ENCODE measurements at places on chromosomes 12 and 14.

GRCh38 chr14:54591866-54592265 is 24.9 kb downstream of the SAMD4A start:
- no peak for DNase-seq

DNA sequence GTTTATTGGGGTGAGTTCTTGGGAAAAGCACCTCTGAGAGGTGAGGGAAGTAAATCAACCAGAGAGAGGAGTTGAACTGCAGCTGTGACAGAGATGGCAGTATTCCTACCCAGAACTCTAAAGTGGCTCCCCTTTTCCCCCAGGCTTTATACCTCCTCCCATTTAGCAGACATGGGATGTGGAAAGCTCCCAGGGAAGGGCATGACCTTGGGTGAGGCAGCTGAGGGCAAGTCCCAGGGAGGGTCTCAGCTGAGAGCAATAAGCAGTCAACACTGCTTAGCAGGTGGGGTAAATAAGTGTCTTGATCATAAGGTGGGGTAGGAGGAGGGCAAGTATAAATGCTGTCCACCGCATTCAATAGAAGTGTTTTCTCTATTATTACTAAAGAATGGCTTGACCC is 143.0 kb downstream of the AKAP6 start:
- DNase-seq: no peak

DNA sequence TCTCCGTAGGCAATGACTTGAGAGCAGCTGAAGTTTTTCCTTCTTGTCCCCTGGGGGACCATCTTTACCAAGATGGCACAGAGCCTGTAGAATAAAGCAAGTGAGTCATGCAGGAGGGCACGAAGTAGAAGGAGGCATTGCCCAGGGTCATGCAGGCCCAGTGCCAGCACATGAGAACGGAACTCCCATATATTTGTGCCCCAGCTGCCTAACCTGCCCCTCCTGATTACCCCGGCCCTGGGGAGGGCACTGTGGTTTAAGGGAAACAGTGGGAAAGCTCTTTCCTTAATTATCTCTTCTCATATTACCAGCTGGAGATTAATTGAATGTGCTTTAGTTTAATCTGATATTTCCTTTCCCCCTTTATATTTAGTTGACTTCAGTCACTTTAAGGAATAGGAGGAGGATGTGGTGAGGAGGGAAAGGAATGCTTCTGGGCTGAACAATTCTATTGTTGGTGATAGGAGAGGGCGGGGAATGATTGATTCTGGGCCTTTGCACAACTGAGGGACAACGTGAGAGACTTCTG is 51.9 kb downstream of the RASSF8 start:
- no peak for DNase-seq

DNA sequence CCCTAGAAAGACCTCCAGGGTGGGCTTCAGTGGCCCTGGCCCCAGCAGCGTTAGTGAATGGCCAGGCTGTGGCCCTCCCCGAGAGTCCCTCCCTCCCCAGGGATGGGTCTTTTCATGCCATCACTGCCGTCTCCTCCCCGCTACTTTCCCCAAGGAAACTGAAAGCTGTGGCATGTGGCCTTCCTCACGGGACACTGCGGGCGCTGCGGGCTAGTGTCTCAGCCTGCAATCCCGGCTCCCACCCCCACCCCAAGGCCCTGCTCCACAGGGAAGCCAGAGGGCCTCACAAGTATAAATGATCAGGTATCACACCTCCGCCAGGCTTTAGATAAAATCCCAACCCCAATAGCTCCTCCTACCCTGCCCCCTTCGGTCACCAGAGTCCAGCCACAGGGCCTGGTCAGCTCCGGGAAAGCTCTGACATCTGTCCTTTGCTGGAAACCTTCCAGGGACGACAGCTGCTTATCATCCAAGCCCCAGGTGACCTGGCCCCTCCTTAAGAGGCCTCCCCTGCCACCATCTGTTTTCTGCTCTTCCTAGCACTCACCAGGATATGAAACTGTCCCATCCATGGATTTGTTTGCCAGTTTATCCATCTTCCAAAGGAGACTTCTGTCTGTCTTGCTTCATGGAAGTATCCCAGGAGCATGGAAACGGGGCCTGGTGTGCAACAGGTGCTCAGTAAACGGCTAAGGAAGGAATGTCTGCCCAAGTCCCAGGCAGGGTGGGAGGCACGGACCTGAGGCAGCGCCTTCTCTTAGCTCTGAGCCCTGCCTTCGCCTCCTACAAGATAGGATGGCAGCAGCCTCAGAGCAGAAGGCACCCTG is 31.6 kb downstream of the CCDC85C start:
- no peak for DNase-seq

- no peak for DNase-seq
Measured at GRCh38 chr14:37709419-37710195, 114.2 kb downstream of the TTC6 start.

- DNase-seq: peak; percentile 62
Measured at GRCh38 chr12:101697197-101697929, at the start of gene CHPT1. Gene CHPT1, plus strand, starts transcription at chr12:101697640. Its CDS starts 222 bp downstream, at chr12:101697862.

- no peak for DNase-seq
Measured at GRCh38 chr12:129672110-129672509, 231.7 kb downstream of the TMEM132D start.

DNA sequence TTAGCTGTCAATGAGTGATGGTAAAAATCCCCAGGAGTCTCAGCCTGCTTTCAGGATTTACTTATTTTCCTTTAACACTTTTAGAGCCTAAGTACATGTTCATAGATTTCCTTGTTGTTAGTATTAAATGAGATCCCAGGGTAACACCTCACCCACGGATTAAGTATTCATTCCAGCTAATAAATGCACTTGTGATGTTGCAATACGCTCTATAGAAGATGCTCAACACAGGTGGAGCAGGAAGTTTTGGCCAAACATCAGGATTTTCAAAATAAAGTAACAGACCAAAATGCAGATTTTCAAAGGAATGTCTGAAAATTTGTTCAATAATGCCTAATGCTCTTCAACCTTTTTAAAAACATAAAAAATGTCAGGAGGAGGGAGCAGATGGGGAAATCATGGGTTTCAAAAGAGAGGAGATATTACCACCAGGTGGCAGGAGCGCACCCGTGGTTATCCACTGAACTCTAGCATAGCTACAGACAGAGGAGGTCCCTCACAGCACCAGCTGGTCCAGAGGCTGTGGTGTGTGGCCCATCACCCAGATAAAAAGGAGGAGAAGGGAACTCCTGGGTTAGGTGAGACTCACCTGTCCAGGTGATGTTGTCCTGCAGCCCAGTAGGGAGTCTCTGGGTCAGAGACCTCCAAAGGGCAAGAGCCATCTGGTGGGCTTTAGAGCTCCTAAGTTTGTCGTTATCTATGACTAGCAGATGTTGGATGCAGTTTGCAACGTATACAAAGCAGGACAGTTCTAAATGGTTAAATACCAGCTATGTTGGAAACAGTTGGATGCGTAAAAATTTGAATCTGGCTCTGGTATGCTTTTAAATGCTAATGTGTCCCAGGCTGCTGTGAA is 1158.4 kb upstream of the TMEM132C start:
- DNase-seq: peak; percentile 18

GRCh38 chr14:99234355-99234754 is 37.6 kb downstream of the BCL11B start:
- DNase-seq: no peak

DNA sequence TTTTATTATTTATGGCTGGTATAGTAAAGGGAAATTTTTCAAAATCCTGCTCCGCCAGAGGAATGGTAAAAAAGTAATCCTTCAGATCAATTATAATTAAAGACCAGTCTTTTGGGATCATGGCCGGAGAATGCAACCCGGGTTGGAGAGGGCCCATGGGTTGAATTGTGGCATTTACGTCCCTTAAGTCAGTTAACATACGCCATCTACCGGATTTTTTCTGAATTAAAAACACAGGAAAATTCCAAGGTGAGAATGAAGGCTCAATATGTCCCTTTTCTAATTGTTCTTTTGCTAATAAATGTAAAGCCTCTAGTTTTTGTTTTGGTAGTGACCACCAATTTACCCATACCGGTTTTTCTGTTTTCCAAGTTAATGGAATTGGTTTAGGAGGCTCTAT is 602.8 kb downstream of the ALG10 start:
- no peak for DNase-seq

- no peak for DNase-seq
Measured at GRCh38 chr14:53778263-53778662, 178.4 kb downstream of the BMP4 start.

GRCh38 chr14:69665631-69666030 is 54.2 kb downstream of the SUSD6 start:
- no peak for DNase-seq

- no peak for DNase-seq
Measured at GRCh38 chr12:28500373-28501024, 310.2 kb downstream of the CCDC91 start.

GRCh38 chr12:18750085-18750484 is 12.2 kb downstream of the CAPZA3 start:
- DNase-seq: no peak

- no peak for DNase-seq
Measured at GRCh38 chr14:61524936-61525292, 170.4 kb upstream of the HIF1A start.

- DNase-seq: no peak
Measured at GRCh38 chr12:2352203-2352602, 299.4 kb downstream of the CACNA1C start.

- DNase-seq: no peak
Measured at GRCh38 chr12:56346675-56347074, 8.0 kb downstream of the IL23A start.

DNA sequence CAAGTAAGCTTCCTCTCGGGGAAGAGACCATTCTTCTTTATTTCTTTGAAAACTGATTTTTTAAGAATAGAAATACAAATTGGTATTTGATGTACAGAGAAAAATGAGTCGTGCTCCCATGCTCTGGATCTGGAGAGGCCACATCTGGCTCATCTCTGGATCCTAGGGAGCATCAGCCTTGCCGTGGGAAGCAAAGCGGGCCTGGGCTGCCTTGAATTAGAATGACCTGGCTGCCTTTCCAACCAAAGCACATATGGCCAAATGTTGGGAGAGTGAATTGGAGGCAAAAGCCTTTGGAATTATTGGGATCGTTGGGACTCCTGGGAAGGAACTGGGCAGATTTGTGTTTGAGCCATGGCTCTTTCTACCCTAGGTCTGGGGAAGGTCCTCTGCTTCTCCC is 80.0 kb downstream of the SLC25A47 start:
- no peak for DNase-seq

GRCh38 chr12:117388951-117389446 is 27.6 kb upstream of the NOS1 start:
- DNase-seq: no peak

GRCh38 chr12:106107566-106107965 is 31.2 kb downstream of the NUAK1 start:
- no peak for DNase-seq

- no peak for DNase-seq
Measured at GRCh38 chr14:94115058-94115591, 4.6 kb downstream of the IFI27 start.

DNA sequence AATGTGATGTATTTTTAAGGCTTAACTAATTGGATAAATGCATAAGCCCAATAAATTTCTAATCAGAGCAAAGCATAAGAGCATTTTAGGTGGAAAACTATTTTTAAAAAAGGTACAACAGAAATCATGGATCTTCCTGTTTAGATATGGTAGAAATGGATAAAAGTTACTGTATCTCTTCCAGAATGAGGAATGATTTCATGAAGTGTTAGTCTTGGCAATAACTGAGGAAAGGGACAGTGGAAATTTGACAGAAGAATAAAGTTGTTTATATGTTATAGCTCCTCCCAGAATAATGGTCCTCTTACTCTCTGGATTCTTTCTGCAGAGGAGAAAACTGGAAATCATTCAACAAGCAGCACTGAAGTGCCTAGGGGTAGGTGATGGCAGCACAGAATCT is 32.4 kb upstream of the BMAL2 start:
- no peak for DNase-seq

GRCh38 chr12:96271469-96272199 is 77.5 kb downstream of the ELK3 start:
- no peak for DNase-seq

DNA sequence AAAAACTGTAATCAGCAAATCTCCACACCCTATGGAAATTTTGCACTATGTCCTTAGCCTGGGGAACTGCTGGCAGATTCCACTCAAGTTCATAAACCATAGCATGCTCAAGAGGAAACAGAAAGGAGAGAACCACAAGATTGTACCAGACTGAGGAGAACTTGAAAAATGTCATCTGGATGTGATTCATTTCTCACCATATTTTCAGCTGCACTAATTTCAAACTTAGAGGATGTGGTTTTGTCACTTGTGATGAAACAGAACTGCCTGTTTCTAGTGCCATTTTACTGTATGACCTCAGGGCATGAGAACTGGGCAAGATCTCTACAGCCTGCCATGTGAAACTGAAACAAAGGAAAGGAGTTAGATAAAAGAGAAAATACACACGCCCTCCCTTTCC is 1493.1 kb upstream of the FLRT2 start:
- DNase-seq: no peak

DNA sequence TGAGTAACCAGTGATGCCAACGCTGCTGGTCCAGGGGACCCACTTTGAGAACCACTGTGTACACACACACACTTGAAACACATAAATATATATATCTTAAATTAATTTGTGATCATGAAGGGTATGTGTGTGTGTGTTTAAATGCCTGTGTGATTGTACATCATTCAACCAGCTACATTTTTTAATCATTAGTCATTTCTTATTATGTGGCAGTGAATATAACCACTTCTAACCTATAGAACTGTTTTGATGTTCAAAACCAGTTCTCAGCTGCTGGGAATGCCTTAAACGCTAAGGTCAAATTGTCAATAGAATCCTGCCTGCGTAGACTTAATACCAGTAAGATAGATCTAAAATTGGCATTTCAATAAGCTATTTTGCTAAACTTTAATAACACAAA is 330.0 kb downstream of the SYT1 start:
- DNase-seq: no peak

- DNase-seq: no peak
Measured at GRCh38 chr12:58306266-58307000, 365.1 kb downstream of the ATP23 start.

GRCh38 chr12:65293735-65294134 is 15.3 kb downstream of the MSRB3 start:
- no peak for DNase-seq
